ENCODE measurements at places on chromosomes 5 and 9.

DNA sequence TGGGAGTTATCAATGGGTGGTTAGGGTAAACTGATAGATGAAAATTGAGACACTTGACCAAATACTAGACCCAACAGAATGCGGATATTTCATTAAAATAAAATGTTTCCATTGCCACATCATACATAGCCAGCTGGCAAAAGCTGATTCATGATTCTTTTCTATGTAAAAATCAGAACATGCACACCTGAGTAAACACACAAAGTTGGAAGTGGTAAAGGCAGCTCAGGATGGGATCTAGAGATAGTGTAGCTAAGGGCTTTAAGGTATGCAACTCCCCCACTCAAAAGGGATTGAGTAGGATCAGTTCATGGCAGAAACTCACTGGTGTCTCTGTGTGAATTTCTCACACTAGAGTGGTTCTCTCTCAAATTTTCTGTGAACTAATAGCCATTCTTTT is 541.1 kb upstream of the GRAMD2B start:
- no peak for DNase-seq

DNA sequence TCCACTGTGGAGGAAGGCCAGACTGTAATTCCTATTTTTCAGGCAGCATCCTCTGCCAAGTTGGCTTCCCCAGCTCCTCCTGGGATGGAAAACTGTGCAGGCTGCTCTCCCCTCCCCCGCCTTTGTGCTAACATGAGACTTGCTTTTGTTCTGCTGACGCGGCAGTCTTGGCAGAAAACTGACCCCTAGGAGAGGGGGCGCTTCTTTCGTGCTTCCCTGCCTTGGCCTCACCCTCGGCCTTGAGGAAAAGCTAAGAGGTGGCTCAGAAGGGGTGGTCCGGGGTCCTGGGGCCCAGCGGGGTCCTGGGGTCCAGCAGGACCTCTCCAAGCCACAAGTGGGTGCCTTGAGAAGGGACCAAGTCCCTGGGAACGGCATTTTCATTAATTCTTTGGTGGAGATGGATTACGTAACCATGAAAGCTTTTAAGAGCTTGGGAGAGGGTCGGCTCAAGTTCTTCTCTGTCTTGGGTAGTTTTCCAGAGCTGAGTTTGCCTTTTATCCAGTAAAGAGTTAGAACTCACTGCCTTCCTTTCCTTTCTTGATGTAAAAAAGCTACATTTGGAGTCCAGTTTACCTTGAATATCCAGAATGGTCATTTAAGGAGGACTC is 51.0 kb downstream of the SH3PXD2B start:
- DNase-seq = peak; percentile 59

DNA sequence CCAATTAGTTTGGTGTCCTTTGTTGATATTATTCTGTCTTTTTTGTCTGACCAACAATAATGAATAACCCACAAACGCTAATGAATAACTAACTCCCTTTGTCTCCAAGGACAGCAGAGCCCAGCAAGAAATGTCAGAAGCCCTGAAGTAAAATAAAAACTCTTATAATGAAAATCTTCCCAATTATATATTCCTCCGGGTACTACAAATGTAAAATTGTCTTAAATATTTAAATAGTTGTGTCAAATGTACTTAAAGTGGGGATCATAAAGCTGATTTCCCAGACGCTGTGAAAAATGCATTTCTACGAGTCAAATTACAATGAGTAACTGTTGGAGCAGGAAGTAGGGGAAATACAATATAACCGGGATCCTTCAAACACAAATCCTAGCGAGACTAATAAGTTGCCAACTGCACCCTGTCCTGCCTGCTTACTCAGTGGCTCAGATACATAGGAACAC is 22.3 kb downstream of the GLIS3 start:
- DNase-seq = no peak

DNA sequence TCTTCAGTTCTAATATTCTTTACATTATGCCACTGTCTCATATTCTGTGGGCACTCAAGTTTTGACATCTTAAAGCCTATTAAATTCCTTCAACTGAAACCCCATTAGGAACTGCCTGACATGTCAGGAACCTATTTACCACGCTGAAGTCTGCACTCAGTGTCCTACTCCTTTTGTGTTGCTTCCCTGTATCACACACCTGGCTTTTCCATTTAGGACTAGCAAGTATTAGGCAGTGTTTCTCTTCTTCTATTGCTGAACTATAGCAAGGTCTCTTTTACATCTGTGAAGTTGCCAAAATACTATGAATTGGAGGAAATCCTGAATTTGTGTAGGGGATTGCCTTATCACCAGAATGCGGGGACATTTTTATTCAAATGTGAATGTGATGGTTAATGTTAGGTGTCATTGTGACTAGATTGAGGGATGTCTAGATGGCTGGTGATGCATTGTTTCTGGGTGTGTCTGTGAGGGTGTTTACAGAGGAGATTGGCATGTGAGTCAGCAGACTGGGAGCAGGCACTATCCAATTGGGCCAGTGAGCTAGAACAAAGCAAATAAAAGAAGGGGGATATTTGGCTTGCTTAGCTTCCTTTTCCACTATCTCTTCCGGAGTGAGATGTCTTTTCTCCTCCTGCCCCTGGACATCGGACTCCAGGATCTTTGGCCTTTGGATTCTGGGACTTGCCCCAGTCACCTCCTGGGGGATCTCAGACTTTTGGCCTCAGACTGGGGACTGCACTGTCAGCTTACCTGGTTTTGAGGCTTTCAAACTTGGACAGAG is 21.2 kb upstream of the VCAN start:
- no peak for DNase-seq
